Central memory CD4-positive, alpha-beta T cell (primary cell): ENCODE measurements at places on chromosomes 11 and 22.

DNA sequence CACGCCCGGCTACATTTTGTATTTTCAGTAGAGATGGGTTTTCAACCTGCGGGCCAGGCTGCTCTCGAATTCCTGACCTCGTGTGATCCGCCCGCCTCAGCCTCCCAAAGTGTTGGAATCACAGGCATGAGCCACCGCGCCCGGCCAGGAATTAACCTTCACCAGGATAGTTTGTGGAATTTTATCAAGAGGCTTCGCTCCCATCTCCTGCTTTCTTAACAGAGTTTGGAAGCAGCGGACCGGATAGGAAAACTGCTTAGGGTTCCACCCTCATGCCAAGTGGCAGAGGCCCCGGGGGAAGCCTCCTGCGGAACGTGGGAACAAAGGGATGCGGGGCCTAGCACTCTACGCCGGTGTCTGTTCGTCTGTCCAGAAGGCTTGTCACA lies 229.9 kb downstream of the ST3GAL4 start:
- DNase-seq, result no peak

DNA sequence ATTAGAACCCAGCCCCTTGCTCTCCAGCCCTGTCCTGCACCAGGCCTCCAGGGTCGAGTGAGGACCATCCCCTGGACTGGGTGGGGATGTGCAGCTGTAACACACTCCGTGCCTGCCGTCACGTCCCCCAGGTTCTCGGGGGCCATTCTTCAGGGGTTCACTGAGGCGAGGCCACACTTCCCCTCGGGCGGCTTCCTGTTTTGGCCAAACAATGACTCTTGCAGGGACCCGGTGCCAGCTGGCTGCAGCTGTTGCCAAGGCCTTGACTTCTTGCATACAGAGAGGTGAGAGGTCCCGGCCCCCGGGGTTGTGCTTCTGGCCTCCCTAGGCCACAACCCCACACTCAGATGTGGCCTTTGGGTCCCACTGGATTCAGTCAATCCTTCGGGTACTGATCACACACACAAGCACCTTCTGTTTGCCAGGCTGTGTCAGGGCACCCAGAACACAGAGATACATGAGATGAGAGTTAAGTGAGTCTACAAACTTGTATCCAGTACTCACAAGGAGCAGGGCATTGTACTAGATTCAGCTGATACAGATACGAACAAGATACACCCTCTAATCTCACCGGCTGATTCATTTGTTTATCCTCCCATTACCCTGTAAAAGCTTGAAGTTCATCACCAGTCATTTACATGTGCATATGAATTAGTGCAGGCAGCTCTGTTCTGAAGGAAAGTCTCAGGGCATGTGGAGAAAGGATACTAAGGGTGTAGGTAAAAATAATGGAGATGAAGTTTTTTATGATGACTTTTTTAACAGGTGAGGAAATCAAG lies 32.9 kb downstream of the LRRC32 start:
- no peak for DNase-seq

- no peak for DNase-seq
Measured at GRCh38 chr11:35814081-35814695, 129.7 kb upstream of the LDLRAD3 start.

DNA sequence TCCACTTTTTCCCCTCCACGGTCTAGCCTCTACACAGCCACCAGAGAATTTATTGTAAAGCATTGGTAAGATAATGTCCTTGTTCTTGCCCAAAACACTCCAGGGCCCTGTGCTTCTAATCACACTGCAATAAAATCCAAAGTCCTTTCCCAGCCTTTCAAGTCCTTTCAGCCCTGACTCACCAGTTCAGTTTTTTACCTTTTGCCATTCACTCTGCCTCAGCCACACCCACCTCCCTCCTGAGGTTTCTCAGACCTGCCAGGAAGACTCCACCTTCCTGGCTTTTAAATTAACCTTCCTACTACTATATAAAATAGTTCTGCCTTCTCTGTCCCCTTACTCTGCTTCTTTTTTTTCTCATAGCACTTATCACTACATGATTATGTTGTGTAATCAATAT lies 91.0 kb upstream of the ARHGAP32 start:
- no peak for DNase-seq

GRCh38 chr11:65329944-65330403 lies 3.7 kb upstream of the DPF2 start:
- DNase-seq, result peak; percentile 70

DNA sequence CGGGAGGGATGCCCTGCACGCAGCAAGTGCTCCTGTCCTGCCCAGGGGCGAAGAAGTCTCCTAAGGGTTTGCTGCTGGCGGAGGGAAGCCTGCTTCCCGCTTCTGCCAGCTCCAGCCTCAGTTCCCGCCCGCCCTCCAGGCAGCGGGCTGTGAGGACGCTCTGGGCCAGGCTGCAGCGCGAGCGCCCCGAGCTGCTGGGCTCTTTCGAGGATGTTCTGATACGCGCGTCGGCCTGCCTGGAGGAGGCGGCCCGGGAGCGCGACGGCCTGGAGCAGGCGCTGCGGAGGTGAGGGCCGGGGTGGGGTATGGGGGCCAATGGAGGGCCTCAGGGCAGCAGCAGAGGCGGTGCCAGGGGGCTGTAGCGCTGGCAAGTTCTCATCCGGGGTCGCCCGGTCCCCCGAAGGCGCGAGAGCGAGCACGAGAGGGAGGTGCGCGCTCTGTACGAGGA lies 2.2 kb downstream of the CRACR2B start:
- DNase-seq, result no peak

GRCh38 chr22:29493636-29494035 lies 13.6 kb downstream of the NEFH start:
- no peak for DNase-seq

DNA sequence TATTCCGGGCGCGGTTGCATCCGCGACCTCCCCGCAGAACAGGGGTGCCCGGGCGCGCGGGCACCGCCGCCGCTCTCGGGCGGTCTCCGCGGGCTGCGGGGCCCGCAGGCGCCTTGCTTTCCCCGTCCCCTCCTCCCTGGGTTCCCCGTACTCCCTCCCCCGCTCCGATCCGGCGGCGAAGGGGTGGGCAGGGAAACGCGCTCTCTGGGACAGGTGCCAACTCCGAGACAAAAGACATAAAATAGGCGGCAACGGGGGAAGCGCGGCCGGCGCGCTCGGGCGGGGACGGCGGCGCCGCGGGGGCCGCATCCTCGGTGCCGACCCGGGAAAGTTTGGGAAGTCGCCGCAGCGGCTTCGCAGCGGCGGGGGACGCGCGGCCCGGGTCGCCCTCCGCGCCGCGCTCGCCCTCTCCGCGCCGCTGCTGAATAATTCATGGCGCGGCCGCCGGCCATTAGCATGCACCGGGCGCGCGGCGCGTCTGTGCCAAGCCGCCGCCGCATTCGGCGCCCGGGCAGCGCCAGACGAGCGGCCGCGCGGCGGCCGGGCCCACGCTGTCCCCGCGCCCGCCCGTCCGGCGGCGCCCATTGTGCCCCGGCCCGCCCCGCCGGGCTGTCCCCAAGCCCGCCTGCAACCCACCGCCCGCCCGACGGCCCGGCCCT lies 78.7 kb upstream of the PPARA start:
- DNase-seq, result peak; percentile 58

DNA sequence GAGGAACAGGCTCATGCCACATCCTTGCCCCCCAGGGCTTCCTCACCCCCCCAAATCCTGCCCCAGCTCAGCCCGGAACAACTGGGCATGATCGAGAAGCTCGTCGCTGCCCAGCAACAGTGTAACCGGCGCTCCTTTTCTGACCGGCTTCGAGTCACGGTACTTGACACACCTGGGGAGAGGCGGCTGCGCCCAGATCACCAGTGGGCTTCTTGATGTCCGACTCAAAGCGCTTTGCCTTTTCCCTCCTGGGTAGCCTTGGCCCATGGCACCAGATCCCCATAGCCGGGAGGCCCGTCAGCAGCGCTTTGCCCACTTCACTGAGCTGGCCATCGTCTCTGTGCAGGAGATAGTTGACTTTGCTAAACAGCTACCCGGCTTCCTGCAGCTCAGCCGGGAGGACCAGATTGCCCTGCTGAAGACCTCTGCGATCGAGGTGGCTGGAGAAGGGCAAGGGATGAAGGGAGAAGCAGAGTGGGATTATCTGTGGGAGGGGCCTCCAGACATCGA lies 3.5 kb downstream of the NR1H3 start:
- no peak for DNase-seq

DNA sequence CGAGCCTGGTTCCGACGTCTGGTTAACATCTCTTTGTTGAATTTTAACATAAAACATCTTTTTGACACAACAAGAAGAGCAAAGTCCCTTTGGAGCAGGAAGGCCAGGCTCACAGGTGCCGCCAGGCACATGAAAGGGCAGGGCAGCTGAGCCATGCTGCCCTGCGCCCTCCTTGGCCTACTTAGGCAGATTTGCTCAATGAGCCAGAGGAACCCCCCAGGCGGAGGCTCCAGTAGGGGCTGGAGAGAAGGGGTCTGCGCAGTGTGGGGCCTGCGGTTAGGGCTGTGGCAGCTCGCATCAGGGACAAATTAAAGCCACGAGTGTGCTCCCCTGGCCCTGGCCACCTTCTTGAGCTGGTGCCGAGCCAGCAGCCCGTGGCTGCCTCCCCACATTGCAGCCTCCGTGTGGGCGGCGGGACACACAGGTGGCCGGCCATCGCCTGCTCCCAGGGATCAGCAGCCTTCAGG lies 9.9 kb upstream of the SLC22A12 start:
- no peak for DNase-seq

GRCh38 chr11:105713696-105714095 lies 103.8 kb downstream of the GRIA4 start:
- DNase-seq, result no peak

DNA sequence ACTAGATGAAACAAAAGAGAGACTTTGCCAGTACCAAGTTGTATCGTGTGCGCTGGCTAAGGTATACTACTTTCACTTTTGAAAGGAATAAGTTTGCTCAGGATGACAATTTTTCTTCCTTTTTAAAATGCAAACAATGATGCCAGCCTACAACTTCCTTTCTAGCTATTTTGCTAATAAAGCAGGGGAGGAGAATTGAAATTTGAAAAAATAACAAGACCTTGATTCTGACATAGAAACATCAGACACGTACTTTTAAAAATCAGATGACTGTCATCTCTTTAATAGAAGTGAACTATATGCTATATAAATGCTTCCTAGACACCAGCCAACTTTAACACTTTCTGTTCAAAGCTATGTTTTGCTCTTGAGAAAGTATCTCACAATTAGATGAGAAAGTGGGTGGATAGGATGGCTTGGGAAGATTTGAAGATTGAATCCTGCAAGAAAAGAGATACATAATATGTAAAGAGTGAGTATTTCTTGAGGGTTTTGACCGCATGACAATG lies 41.7 kb upstream of the BLID start:
- no peak for DNase-seq

DNA sequence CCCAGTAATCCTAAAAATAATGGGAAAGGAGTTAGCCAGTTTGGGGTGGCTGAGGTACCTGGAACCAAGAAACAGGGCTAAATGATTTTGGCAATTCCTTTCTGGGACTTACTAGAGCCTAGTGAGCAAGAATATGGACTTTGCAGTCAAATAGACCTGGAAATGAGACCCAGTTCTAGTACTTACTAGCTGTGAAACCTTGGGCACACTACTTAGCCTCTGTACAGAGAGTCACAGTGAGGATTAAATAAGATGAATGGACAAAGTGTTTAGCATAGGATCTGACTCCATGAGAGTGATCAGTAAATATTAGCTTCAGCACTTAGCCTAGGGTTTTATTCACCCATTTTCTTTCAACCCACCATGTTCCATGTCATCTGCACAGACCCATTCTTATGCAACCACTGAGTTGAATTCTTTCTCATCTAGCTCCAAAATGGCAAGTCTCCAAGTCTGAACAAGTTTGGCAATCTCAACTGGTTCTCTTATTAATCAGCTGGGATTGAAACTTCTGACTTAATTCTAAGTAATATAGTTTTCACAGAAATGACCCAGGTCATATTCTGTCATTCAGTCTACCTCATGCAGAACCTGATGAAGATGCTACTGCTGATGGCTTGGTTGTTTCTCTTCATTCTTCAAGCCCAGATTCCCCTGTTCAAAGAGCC lies 15.0 kb upstream of the SORL1 start:
- DNase-seq, result no peak

- DNase-seq, result no peak
Measured at GRCh38 chr11:73137262-73137943, 4.7 kb downstream of the FCHSD2 start.

DNA sequence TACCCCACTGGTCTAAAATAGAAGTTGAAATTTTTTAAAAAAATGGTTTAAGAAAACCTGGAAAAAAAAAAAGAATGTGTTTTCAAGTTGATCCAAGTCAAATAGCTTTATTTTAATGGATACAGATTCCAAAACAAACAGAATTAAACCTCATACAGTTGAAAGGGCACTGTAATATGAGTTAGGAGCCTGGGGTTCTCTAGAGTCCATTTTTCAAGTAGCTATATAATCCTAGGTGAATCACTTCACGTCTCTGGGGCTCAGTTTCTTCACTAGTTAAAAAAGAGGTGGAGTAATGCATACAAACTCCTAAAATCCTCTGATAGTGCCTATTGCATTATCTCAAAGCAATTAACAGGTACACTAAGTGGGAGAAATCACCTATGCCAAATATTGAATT lies 132.9 kb downstream of the BBOX1 start:
- no peak for DNase-seq

GRCh38 chr22:22824340-22825212 lies 63.0 kb upstream of the IGLL5 start:
- DNase-seq, result no peak

GRCh38 chr22:24563246-24563645 lies 7.4 kb downstream of the SNRPD3 start:
- DNase-seq, result no peak

DNA sequence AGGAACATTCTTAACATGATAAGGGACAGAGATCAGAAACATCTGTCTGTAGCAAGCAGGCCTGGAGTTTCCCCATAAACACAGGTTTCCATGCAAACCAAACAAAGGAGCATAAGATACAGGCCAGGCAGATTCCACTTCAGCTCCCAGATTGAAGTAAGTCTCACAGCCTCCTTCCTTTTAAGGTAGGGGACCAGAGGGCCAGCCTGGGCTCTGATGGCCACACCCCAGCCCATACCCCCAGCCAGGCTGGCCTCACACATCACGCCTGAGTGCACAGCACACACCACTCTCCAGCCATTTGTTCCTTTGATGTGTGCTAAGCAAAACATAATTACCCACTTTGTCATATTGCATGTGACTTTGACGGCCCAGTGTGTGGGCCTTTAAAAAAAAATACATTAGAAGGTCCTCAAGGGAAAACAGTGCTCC lies 518.7 kb downstream of the NTM start:
- no peak for DNase-seq

GRCh38 chr11:47270331-47271271 lies 668 bp downstream of the MADD start:
- DNase-seq, result peak; percentile 42

GRCh38 chr11:113201054-113201818 lies 113.1 kb upstream of the TTC12 start:
- no peak for DNase-seq

DNA sequence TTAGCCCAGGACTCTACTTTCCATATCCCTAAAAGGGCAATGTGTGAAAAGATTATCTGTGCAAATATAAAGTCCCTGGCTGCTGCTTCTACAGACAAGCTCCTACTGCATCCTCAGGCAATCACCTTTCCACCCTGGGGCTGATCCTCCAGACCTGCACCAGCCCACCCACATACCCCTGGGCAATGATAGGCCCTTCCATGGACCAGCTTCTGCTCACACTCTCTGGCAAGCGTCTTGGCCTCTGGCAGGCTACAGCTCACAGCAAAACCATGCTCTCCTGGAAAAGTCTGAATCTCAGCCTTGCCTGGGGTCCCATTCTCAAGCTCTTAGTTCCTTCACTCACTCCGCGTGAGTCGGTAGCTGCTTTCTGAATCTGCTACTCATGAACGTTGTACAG lies 69.5 kb downstream of the IGLL5 start:
- DNase-seq, result no peak

GRCh38 chr11:15726893-15727519 lies 612.3 kb downstream of the INSC start:
- no peak for DNase-seq
